ENCODE measurements at places on chromosomes 11 and 22. TPM values are rescaled to one million over a fixed set of nuclear protein-coding genes. Genes with fewer than 3 reads are reported as not detected.

The FOLH1 gene
- total RNA-seq: not detected

The RASD2 gene
- not detected for total RNA-seq

DNA sequence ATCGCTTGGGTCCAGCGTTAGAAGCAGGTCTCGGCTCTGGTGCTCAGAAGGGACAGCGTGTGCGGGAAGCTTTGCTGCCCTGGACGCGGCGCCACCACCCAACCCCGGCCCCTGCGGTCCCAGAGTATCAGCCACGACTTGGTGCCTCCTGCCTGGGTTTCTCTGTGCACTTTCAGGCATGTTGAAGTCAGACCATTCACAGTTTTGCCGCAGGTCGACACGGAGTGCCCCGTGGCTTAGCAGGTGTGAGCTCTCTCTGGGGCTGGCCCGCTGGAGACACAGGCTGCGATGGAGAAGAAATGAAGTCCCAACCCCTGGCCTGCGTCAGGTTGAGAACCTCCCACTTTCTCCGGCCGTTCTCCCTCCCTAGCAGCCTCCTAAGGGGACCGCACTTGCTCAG is 494.5 kb downstream of the BRD1 start:
- no peak for DNase-seq
- no peak overlapping the region for H3K27ac ChIP-seq
- no peak overlapping the region for H3K4me3 ChIP-seq
- H3K27me3 ChIP-seq: no peaks in the 10 kb centered on the region
- H3K4me1 ChIP-seq: no peaks in the 10 kb centered on the region

The CARD18 gene
- not detected for total RNA-seq

The CHEK2 gene
- 29.9 TPM for total RNA-seq

GRCh38 chr22:25447686-25448434 is 116.6 kb upstream of the GRK3 start:
- no peaks in the 10 kb centered on the region for H3K27me3 ChIP-seq
- no peaks in the 10 kb centered on the region for H3K36me3 ChIP-seq
- DNase-seq: peak; percentile 84
- H3K4me1 ChIP-seq: no peaks in the 10 kb centered on the region

- no peaks in the 10 kb centered on the region for H3K36me3 ChIP-seq
- H3K4me1 ChIP-seq: no peaks in the 10 kb centered on the region
- DNase-seq: no peak
- no peaks in the 10 kb centered on the region for H3K27me3 ChIP-seq
These were observed 124.2 kb upstream of the PITPNB start for GRCh38 chr22:28043266-28043665.

Measured in GM12878 (cell line).